Right renal cortex interstitium (tissue), 3 donors: ENCODE measurements at places on chromosomes 12 and 14. TPM values are rescaled to one million over a fixed set of nuclear protein-coding genes. Genes with fewer than 3 reads are reported as not detected.

CINP gene
- polyA plus RNA-seq: 41.0 TPM

KCNH3 gene
- 4.8 TPM for polyA plus RNA-seq

LMNTD1 gene
- not detected for polyA plus RNA-seq

HVCN1 gene
- 8.9 TPM for polyA plus RNA-seq

IL22 gene
- not detected for polyA plus RNA-seq

CARMIL3 gene
- polyA plus RNA-seq: 1.0 TPM

AKAP3 gene
- 4.1 TPM for polyA plus RNA-seq

RFX4 gene
- not detected for polyA plus RNA-seq

TUBA1A gene
- 429 TPM for polyA plus RNA-seq

DIO3 gene
- 0.20 TPM for polyA plus RNA-seq

DTX3 gene
- 47.0 TPM for polyA plus RNA-seq

ZCRB1 gene
- 101 TPM for polyA plus RNA-seq

ASPG gene
- polyA plus RNA-seq: 9.6 TPM

GLIPR1L1 gene
- polyA plus RNA-seq: 0.60 TPM

IPO4 gene
- polyA plus RNA-seq: 33.1 TPM

KRT77 gene
- not detected for polyA plus RNA-seq

GPR84 gene
- 0.11 TPM for polyA plus RNA-seq

RHEBL1 gene
- 1.8 TPM for polyA plus RNA-seq

SELPLG gene
- polyA plus RNA-seq: 1.7 TPM

ACSM4 gene
- not detected for polyA plus RNA-seq

BATF gene
- polyA plus RNA-seq: 0.47 TPM

GNB3 gene
- 3.7 TPM for polyA plus RNA-seq

NKX2-1 gene
- not detected for polyA plus RNA-seq

PTPRQ gene
- polyA plus RNA-seq: 21.9 TPM

ABHD12B gene
- 0.83 TPM for polyA plus RNA-seq

SCN8A gene
- polyA plus RNA-seq: 1.8 TPM

ACSS3 gene
- polyA plus RNA-seq: 21.2 TPM

CTSG gene
- polyA plus RNA-seq: 0.42 TPM

LTBR gene
- 54.1 TPM for polyA plus RNA-seq

PIK3C2G gene
- 5.1 TPM for polyA plus RNA-seq

FGF6 gene
- polyA plus RNA-seq: not detected

TRPV4 gene
- polyA plus RNA-seq: 11.2 TPM

SLC25A21 gene
- 2.4 TPM for polyA plus RNA-seq

PDZRN4 gene
- 5.7 TPM for polyA plus RNA-seq

GALNT16 gene
- 3.4 TPM for polyA plus RNA-seq

TSPAN9 gene
- polyA plus RNA-seq: 92.7 TPM

RNF212B gene
- 1.6 TPM for polyA plus RNA-seq

NANOG gene
- polyA plus RNA-seq: 0.06 TPM

PLA2G1B gene
- 0.40 TPM for polyA plus RNA-seq

KRT79 gene
- polyA plus RNA-seq: not detected

ANAPC5 gene
- 158 TPM for polyA plus RNA-seq

EEA1 gene
- 19.1 TPM for polyA plus RNA-seq

UNC79 gene
- 0.82 TPM for polyA plus RNA-seq

GPR135 gene
- 3.2 TPM for polyA plus RNA-seq

WNT5B gene
- polyA plus RNA-seq: 5.3 TPM
